NCI-H1436 (cell line): ENCODE measurements at places on chromosomes 7 and 10.

- DNase-seq = no peak
Observed at GRCh38 chr7:117862378-117862777, 10.9 kb downstream of the CTTNBP2 start.

GRCh38 chr7:48049850-48050249 lies 14.5 kb downstream of the C7orf57 start:
- DNase-seq = no peak

- DNase-seq = no peak
Observed at GRCh38 chr7:26705567-26705966, 158.8 kb downstream of the SKAP2 start.

- DNase-seq = no peak
Observed at GRCh38 chr10:66836057-66836456, 89.8 kb upstream of the LRRTM3 start.

DNA sequence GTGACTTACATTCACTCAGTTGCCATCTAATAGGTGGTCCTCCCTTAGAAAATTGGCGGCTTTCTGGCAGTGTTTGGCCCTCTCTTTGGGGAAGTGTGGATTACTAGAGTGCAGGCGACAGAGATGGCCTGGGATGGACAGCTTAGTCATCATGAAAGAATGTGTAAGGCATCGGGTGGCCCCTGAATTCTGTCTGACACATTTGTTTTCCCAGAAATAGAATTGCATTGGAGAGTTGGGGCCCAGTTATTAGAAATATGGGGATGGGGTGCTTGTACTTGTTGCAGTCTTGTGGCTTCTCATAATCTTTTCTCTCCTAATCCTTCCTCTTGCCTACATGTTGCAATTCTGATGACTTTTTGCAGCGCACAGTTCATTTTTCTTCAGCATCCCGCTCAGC lies 13.8 kb downstream of the TCF7L2 start:
- no peak for DNase-seq

GRCh38 chr10:26997610-26998009 lies 102.7 kb downstream of the ANKRD26 start:
- DNase-seq = no peak

- DNase-seq = no peak
Observed at GRCh38 chr10:47317251-47317650, 5.0 kb upstream of the GDF2 start.

GRCh38 chr10:120392671-120393079 lies 64.4 kb upstream of the PLPP4 start:
- no peak for DNase-seq

GRCh38 chr7:18685971-18686370 lies 190.4 kb downstream of the HDAC9 start:
- no peak for DNase-seq

DNA sequence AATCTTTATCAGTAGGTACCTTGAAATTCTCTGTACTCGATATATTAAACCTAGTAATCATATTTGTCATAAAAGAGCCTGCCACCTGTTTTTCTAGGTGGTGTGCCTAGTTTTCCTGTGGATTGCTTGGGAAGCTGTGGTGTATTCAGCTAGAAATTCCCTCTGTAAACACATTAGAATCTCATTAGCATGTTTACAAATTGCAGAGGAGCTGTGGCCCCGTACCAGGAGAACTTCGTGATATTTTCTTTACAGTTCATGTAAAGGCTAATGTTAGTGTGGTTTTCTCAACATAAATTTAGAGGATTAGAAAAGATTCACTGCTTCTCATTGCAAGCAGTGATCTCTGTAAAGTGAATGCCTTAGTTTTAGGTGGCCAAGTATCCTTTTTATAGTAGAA lies 144.7 kb downstream of the CCSER2 start:
- no peak for DNase-seq

GRCh38 chr7:7354674-7355073 lies 172.3 kb downstream of the C1GALT1 start:
- DNase-seq = no peak
